A549 treated with Mapracorat at 1 μM for 4 hours (cell line): ENCODE measurements at places on chromosomes 5 and 9. TPM values are rescaled to one million over a fixed set of nuclear protein-coding genes. Genes with fewer than 3 reads are reported as not detected.

ORM2 gene
- not detected in 5 replicates for total RNA-seq

ZNF366 gene
- not detected in 5 replicates for total RNA-seq

EFNA5 gene
- 19.2 to 24.2 TPM (median 21.4 TPM) in 5 replicates for total RNA-seq

PLPPR1 gene
- not detected in 5 replicates for total RNA-seq

PCDHGA4 gene
- 0.07 to 0.22 TPM (median 0.12 TPM) in 5 replicates for total RNA-seq

RACK1 gene
- 3,085 to 3,907 TPM (median 3,262 TPM) in 5 replicates for total RNA-seq

MEGF10 gene
- not detected in 5 replicates for total RNA-seq

SLF1 gene
- 8.2 to 9.9 TPM (median 9.0 TPM) in 5 replicates for total RNA-seq

GDF9 gene
- 0.10 to 0.34 TPM (median 0.19 TPM) in 5 replicates for total RNA-seq

CATSPER3 gene
- 0.22 to 0.41 TPM (median 0.37 TPM) in 5 replicates for total RNA-seq

DNM1 gene
- total RNA-seq, result 77.9 to 94.3 TPM (median 86.7 TPM) in 5 replicates

PFN3 gene
- total RNA-seq, result not detected in 5 replicates

CLK4 gene
- 6.7 to 8.0 TPM (median 7.7 TPM) in 5 replicates for total RNA-seq

IFNA7 gene
- not detected in 5 replicates for total RNA-seq
